Effector CD4-positive, alpha-beta T cell (primary cell): ENCODE measurements at places on chromosomes 2 and 18.

DNA sequence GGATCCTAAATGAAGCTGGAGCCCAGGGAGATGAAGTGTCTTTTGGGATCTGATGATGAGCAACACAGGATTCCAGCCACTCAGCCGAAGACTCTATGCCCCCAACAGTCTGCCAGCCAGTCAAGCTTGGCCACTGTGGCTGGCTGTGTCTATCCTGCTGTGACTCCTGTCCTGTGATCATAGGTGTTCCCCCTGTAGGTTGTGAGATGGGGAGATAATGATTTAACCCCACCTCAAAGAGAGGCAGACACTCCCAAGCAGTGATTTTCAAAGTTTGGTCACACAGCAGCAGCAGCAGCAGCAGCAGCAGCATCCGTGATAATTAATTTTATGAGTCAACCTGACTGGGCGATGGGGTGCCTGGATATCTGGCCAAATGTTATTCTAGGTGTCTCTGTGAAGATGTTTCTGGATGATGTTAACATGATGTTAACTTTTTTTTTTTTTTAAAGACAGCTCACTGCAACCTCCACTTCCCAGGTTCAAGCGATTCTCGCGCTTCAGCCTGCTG is 21.4 kb upstream of the RHOB start:
- no peak for DNase-seq

DNA sequence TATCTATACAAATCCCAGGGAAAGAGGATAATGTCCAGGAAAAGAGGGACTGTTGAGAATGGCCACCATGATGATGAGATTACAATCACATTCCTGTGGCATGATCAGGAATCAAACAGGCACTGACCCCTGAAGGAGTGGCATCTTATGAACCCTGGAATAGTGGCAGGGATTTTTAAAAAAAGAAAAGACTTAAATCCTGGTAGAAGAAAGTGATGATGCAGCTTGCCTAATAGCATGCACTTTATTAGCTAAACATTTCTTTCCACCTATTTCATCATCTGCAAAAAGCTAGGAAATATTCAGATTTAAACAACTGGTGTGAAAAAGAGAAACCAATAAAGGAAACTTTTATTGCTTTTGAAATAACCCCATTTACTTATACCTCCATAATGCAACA is 87.2 kb upstream of the FSHR start:
- DNase-seq = no peak

GRCh38 chr2:56583796-56584315 is 400.1 kb downstream of the CCDC85A start:
- DNase-seq = no peak

- no peak for DNase-seq
These were observed 216.9 kb downstream of the BCL11A start for GRCh38 chr2:60336442-60337141.

GRCh38 chr18:69874058-69874457 is 73.6 kb downstream of the CD226 start:
- DNase-seq = no peak

DNA sequence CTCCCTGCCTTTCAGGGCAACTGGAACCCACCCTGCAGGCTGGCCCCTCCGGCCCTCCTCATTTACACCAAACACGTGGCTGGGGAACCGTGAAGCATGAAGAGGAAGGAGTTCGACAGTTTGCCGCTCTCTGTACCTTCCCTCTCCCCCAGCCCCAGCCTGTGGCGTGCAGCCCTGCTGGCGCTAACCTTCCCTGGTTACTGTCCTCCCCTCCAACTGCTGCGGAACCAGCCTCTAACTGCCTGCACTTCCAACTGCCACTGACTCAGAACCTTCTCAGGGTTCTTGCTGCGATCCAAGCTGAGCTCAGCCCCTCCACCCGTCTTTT is 19.2 kb upstream of the GNAL start:
- no peak for DNase-seq

- DNase-seq = no peak
These were observed 373 bp downstream of the EIPR1 start for GRCh38 chr2:3377279-3377611.

DNA sequence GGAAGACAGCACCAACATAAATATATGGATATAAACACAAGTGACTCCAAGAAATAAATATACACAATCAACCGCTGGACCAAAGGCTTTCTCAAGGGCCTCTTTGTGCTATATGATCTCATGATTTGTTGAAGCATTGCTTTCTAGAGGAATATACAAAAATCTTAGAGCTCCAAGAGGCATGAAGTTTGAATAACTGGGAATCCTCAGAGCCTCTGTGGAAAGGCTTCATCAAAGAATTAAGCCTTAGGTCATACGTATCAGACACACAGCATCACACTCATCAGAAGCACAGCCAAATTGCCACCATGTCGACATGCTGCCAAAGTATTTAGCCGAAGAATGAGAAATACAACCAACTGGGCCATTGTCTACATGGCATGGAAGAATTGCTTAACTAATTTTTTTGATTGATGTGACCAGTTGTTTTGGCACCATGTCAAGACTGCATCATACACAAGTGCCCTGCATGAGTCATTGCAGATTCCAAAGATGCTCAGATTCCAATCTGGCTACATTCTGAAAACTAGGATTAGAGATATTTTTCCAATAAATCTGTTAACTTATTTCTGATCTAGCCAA is 860.6 kb upstream of the ZEB2 start:
- DNase-seq = no peak

DNA sequence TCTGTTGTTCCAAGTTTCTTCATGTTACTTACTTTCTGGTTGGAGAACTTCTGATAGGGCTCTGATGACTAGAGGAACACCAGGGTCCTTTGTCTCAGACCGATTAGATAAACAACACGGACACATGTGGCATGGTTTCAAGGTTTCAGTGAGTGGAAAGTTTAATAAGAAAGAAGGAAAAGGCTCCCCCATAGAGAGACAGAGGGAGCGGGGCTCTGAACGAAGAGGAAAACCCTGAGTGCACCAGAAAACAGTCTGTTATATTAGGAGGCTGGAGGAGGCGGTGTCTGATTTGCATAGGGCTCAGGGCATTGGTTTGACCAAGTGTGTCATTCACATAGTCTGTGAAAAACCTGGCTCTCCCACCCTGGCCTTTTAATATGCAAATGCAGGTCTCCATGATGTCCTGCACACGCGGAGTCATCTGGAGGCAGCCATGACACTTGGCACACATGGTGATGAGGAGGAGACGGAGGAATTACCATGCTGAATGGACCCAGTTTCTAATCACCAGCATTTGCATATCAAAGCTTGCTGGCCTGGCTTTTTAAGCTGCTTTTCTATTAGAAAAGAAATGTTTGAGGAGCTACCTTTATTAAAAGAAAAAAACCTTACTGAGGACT is 94.2 kb downstream of the PTPN4 start:
- DNase-seq = no peak

DNA sequence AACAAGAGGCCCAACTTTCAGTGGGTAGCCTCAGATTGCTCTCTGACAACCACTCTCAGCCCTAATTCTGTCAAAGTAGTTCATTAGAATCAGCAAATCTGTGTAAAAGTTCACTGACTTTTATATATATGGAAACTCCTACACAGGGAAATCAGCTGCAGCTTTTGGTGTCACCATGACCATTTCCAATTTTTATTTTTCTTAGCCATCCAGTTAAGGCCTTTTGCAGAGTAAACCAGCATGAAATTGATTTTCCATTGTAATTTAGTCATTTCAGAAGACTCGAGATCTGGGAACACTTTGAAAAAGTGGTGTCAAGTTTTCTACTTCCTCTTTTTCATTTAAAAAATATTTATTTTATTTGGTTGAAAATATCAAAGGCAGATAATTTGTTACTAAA is 263.2 kb downstream of the TMEM182 start:
- DNase-seq = no peak

GRCh38 chr2:12795851-12796250 is 79.1 kb downstream of the TRIB2 start:
- DNase-seq = no peak

DNA sequence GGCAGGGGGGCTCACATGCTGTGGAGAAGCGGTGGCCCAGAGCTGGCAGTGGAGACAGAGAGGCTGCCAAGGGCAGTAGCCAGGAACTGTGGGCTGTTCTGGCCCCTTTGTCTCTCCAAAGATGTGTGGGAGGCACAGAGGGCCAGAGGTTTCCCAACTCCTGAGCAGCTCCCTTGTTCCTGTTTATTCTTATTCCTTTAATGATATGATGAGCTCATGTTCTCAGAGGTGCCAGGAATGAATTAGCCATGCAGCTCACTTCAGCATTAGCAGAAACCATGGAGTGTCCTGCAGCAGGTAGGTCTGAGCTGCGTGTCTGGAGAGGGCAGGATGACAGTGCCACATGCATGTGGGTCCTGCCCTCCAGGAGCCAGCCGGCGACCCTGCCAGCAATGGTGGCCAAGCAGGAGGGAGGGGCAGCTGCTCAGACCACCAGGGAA is 77.9 kb upstream of the FZD7 start:
- no peak for DNase-seq

DNA sequence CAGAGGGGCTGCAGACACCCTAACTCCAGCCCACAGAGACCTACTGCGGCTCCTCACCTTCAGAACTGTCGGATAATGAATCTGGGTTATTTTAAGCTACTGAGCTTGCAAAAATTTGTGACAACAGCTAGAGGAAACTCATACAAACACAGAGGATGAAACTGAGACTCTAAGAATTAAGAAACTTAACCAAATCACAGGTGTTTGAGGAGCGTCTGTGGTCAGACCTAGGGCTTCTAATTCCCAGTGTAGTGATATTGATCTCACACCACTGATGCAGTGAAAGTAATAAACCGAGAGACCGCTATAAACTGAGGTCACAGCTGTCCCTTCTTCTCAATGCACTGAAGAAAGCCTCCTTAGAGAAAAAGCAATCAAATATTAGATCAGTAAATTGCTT is 110.1 kb downstream of the RGPD3 start:
- no peak for DNase-seq

GRCh38 chr2:122209377-122209776 is 453.9 kb downstream of the TSN start:
- no peak for DNase-seq

DNA sequence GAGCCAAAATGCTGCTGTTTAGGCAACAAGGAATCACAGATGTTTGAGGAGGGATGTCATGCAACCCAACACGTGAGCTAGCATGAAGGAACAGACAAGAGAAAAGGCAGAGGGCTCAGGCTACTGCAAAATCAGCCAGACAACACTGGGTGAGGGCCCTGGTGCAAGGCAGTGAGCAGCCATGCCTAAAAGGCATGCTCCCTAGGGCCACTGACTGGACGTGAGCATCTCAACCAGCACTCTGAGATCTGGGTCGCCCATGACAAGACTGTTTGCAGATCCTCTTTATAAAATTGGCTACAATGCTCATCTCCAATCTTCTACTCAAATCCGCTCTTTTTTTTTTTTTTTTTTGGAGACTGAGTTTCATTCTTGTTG is 49.1 kb downstream of the KIAA2012 start:
- no peak for DNase-seq

- DNase-seq = no peak
These were observed 965 bp downstream of the SIX3 start for GRCh38 chr2:44942304-44943030.

GRCh38 chr2:142863485-142863961 is 13.9 kb upstream of the KYNU start:
- DNase-seq = no peak

- no peak for DNase-seq
These were observed 1221.3 kb upstream of the ZEB2 start for GRCh38 chr2:145741181-145741580.

DNA sequence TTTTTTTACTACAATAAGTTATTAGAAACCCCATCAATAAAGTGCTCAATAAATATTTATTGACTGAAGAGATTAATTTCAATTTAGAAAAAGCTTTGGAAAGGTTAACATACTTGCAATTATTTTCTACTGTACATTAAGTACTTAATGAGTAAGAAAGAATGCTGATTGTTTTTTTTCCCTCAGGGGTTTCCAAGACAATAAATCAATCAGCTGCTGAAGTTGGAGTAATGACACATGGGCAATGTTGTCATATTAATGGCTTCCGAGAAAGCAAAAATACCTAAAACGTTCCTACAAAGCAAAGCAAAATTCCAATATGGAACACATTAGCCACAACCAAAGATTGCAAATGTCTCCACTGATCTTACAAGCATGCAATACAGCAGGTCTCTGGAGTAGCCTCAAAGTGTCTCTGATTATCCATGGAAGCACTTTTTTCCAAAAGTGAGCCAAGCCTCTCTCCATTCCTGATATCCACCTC is 66.7 kb downstream of the ZC3H6 start:
- DNase-seq = no peak
